ENCODE measurements at places on chromosomes 12 and 14.

DNA sequence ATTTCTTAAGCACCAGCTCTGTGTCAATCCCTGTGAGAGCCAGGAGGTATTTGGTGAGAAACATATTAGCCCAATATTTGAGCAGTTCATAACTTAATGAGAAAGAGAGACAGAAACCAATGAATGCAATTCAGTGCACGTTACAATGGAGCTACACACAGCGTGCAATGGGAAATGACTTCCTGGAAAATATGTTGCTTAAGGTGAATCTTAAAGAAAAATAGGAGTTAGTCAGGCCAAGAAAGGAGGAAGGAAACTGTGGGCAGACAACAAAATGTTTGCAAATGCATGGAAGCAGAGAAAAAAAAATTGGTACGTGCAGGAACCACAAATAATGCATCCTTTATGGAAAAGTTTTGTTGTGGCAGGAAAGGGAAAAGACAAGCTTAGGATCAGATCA is 481.7 kb downstream of the BCAT1 start:
- DNase-seq, result no peak

GRCh38 chr12:30201301-30202160 is 417.8 kb upstream of the TMTC1 start:
- no peak for DNase-seq

GRCh38 chr12:131530422-131530821 is 180.5 kb upstream of the SFSWAP start:
- DNase-seq, result no peak

DNA sequence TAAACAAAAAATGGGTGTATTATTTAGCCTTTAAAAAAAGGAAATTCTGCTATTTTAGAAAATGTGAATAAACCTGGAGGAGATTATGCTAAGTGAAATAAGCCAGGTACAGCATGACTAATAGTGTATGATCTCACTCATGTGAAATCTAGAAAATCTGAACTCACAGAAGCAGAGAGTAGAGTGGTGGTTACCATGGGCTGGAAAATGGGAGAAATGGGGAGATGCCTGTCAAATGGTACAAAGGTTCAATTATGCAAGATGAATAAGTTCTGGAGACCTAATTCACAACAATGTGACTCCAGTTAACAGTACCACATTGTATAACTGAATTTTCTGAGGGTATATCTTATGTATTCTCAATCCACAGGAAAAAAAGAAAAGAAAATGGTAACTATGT is 17.4 kb upstream of the LEMD3 start:
- DNase-seq, result no peak

DNA sequence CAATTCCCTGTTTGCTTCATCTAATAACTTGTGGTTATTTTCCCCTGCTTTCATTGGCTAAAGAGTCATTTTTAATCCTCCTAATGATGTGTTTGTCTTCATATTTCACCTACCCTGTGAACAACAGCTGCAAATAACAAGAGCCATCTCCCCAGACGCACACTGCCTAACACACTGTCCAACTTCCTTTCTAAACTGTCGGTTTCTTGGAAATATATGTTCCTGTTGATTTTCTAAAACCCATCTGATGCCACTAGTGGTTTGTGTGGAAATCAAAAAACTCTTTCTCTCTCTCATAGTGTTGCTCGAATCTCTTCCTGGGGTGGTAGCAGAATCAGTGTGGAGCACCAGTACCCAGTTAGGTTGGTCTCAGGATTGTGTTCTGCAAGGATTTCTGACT is 226.9 kb downstream of the EPS8 start:
- no peak for DNase-seq

DNA sequence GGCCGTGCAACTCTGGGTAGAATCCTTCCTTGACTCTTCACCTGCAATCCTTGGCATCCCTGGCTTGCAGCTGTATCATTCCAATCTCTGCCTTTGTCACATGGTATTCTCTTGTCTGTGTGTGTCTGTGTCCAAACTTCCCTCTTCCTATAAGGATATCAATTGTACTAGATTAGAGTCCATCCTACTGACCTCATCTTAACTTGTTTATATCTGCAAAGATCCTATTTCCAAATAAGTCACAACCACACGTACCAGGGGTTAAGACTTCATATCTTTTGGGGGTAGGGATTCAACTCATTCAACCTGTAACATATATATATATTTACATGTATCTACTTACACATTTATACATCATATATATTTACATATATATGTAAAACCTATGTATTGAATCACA is 29.6 kb upstream of the RASSF3 start:
- no peak for DNase-seq

DNA sequence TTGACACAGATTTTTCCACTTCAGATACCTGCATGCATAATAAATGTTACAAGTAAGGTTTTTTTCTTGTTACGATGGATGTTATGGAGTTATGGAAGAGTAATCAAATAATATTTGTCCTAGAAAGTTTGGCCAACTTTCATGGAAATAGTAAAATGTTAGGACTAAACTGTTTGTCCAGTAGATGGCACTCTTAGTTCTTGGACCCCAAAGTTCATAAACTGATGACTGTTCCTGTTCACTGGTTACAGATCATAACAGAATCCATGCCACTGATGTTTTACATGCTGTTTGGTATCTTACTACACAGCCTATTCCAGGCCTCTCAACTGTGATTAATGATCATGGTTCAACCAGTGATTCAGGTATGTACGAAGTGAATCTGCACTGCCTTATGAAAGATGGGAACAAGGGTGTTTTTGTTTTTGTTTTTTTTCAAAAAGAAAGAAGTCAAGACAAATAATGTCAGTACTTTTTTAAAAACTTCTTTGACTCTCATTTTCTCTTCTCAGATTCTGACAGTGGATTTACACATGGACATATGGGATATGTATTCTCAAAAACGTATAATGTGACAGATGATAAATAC is 48.8 kb upstream of the SLCO1C1 start:
- DNase-seq, result peak; percentile 44

GRCh38 chr12:104463368-104463767 is 6.6 kb downstream of the CHST11 start:
- no peak for DNase-seq

- DNase-seq, result no peak
These were observed 312.4 kb downstream of the RPAP3 start for GRCh38 chr12:47393403-47393790.

DNA sequence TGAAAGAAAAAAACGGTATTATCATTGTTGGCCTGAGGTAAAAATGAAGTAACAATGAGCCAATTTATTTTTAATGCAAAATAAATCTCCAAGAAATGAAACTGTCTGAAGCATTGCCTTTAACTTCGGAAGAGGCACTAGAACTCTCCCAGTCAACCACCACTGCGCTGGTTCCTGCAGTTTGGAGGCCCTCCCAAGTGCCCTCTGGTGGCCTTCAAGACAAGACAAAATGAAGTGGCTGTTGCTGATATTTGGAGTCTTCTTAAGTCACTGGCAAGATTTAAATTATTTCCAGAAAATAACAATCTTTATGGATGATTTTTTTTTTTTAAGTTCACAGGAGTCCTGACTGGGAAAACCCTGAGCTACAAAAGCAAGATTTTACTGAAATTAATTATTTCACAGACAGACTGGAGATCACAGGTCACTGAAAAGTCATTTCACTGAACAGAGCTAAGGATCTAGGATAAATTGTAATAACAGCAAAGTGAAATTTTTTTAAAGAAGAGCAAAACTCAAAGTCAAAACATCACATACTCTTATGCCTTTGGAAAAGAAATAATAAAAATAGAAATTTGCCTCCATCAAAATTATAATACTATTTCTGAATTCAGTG is 58.2 kb downstream of the DICER1 start:
- peak; percentile 48 for DNase-seq

GRCh38 chr14:52188381-52188780 is 79.1 kb upstream of the PTGDR start:
- no peak for DNase-seq

DNA sequence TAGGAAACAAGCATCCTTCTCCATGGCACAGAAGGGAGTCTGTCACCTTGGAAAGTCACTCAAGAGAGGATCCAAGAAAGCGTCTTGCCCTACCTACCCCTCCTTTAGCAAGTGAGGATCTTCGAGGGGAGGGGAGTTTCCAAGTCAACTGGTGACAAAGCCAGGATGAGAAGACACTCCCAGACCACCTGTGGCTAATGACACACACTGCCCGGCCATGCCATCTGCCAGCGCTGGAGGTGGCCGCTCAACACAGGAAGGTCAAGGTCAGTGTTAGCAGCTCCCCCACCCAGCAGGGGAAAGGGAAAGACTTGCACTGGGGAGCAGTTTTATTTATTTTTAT is 41.3 kb downstream of the ELK3 start:
- peak; percentile 85 for DNase-seq

GRCh38 chr12:50059440-50060119 is 2.2 kb downstream of the ASIC1 start:
- DNase-seq, result no peak

- no peak for DNase-seq
These were observed 15.2 kb downstream of the SYNJ2BP start for GRCh38 chr14:70401643-70402042.

DNA sequence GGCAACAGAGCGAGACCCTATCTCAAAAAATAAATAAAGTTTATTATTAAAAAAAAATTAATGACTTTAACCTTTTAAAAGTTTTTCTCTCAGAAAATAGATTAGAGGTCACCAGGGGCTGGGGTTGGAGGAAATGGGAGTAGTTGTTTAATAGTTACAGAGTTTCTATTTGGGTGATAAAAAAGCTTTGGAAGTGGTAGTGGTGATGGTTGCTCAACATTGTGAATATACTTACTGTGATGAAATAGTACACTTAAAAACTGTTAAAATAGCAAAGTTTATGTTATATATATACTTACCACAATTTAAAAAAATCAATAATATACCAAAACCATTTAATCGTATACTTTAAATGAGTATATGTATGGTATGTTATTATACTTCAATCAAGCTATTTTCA is 59.6 kb downstream of the ARL6IP4 start:
- no peak for DNase-seq

DNA sequence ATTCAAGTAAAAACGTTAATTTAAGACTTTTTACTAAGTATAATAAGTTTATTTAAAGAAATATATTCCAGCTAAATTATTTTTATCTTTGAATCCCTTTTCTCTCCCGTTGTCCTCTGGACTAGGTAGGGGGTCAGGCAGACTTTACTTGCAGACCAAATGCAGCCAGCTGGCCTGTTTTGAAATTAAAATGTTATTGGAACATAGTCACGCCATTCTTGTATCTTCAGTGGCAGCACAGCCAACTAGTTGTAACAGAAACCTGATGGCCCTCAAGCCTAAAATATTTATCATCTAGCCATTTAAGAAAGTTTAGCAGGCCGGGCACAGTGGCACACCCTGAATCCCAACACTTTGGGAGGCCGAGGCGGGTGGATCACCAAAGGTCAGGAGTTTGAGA is 52.7 kb downstream of the BCAT1 start:
- DNase-seq, result no peak

- DNase-seq, result no peak
These were observed 1104.7 kb upstream of the TMEM132C start for GRCh38 chr12:127162307-127162706.

DNA sequence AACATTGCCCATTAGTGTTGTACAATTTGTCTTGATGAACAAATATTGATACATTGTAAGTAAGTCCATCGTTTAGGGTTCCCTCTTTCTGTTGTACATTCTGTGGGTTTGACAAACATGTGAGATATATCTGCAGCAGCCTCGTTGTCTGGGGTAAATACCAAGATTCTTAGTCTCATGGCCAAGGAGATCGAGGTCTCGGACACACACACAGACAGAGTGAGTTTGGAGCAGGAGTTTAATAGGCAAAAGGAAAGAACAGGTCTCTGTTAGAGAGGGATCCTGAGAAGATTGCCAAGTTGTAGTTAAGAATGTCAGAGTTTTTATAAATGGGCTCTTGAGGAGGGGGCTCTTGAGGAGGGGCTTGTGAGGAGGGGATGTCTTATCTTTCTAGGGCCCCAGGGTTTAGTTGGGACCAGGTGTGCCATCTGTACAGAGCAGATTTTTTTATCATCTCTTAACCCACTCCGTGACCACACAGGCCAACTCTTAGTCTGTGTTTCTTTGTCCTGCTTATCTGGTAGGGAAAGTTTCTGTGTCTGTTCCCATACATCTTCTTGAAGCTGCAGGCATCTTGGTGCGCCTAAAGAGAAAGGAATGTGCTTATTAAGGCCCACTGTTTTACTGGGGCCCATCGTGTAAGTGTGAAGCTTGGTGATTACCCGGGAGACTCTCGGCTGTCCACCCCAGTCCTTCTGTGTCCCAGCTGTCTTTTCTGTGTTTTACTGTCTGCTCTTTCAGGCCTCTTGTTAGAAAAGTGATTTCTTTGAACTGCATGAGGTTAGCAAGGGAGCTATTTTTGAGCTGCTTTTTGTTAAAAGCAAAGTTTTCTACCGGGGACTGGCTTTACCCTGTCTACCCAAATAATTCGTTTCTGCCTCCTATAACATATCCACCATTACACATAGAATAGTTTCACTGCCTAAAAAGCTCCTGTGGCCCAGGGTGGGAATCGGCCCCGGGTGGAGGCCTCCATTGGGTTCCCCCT is 22.4 kb upstream of the CLEC2D start:
- peak; percentile 35 for DNase-seq

DNA sequence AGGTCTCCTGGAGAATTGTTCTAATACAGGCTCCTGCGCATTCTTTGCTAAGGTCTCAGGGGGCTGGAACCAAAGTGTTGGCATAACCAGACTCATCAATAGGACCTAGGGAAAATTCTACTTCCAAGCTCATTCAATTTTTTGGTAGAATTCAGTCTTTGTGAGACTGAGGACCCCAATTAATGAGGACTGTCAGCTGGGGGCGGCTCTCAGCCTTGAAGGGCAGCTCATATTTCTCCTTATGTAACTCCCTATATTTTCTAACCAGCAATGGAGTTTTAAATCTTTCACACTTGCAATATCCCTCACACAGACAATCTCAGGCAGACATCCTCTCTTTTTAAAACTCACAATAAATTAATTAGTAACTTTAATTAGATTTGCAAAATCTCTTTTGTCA is 476.4 kb upstream of the LRFN5 start:
- DNase-seq, result no peak

DNA sequence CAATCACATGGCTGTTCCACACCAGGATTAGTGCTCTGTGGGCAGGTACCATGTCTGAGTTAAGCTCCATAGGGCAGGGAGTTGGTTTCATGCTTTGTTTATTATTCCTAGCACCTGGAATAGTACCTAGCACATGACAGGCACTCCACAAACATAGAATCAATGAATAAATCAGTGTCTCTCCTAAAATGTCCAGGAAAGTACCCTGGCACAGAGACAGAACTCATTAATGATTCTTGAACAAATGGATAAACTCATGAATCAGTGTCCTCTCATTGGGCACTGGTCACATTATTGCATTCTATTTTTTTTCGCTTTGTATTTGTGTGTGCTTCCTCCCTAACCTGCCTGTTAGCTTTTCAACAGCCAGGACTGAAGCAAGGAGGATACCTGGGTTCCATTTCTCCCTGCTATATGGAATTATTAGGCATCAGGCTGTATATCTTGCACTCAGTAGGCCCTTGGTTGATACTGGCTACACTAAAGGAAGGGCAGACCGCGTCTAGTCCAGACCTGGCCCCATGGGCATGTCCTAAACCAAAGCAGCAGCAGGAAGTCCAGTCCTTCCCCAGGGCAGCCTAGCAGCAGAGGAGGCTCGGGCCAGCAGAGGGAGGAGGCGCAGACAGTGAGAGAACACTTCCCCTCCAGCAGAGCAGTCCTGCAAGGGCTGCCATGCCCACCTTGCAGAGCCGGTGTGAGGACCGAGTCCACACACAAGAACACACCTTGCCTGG is 18.4 kb downstream of the HDAC7 start:
- no peak for DNase-seq

All from NCI-H146 (cell line).